Aorta (tissue), 5 donors: ENCODE measurements at places on chromosomes 11 and 22. TPM values are rescaled to one million over a fixed set of nuclear protein-coding genes. Genes with fewer than 3 reads are reported as not detected.
A peak's percentile ranks its signal among the peaks of the same experiment; 100 is the strongest.

GRCh38 chr22:27842669-27843431, 41.3 kb upstream of the MN1 start:
- no peak for DNase-seq
- H3K36me3 ChIP-seq, result no peaks in the 10 kb centered on the region
- H3K27ac ChIP-seq, result no peak overlapping the region
- no peaks in the 10 kb centered on the region for H3K4me1 ChIP-seq
- H3K4me3 ChIP-seq, result no peak overlapping the region

GRCh38 chr11:7587712-7588111, 73.9 kb downstream of the PPFIBP2 start:
- H3K36me3 ChIP-seq, result no peaks in the 10 kb centered on the region
- H3K27ac ChIP-seq, result peak overlapping the region; percentile 53
- H3K4me1 ChIP-seq, result peaks cover 3% of the 10 kb centered on the region

DNA sequence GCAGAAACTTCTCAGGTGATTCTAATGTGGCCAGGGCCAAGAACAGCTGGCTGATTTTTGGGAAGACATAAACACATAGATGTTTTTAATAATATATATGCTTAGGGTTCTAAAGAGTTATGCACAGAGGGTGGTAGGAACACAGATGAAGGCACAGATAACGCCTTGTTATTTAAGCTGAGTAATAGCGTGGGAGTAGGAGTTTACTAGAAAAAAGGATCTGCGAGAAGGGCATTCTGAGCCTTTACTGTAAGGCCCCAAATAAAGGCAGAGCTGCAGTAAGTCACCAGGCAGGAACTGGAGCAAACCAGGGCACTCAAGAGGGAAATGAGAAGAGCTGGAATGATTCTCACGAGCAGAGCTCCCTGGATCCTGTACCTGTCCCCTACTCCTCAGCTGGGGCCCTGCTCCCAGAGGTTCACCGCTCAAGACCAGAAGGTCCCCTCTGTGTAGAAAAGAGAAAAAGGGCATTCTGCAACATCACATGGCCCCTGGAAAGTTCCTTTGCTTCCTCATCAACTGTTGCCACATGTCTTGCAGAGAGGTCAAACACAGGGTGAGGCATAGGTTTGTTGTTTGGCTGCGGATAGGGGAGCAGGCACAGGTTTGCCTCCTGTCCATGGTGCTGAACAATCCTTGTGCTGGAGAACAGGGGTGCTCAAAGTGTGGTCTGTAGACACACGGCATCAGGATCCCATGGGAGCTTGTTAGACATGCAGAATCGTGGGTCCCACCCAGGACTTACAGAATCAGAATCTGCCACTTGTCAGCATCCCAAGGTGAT, 125.7 kb downstream of the TENM4 start:
- H3K27ac ChIP-seq, result no peak overlapping the region
- no peaks in the 10 kb centered on the region for H3K27me3 ChIP-seq
- H3K36me3 ChIP-seq, result no peaks in the 10 kb centered on the region
- no peaks in the 10 kb centered on the region for H3K4me1 ChIP-seq
- DNase-seq, result no peak

DNA sequence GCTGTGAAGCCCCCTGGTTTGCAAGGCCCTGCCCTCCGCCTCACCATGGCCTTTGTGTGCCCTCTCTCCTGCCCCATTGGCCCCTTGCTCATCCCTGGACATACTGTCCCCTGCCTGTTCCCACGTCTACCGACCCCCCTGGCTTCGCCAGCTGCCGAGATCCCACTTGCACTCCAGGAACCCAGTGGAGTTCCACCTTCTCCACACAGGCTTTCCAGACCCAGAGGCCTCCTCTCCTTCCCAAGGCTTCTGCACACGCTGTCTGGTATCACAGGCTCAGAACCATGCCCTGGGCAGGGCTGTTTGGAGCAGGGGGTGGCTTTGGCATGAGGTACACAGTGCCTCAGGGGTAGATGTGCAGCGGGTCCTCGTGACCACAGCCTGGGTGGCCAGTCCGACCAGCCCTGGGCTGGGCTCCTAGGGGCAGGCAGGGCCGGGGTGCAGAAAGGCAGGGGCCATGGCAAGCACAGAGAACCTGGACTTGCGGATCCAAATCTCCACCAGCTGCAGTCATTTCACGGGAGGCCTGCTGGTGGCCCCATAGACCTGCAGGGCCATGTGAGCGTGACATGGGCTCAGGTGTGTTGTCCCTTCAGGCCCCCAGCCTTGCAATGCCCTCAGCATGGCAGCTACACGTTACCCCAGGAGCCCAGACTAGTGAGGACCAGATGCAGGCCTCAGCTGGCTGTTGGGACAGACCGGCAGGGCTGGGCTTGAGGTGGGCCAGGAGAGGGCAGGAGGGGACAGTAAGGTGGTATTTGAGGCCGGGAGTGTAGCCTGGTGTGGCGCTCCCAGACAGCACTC, 9.5 kb downstream of the GRK2 start:
- no peaks in the 10 kb centered on the region for H3K4me1 ChIP-seq
- H3K27ac ChIP-seq, result no peak overlapping the region
- no peaks in the 10 kb centered on the region for H3K36me3 ChIP-seq

GRCh38 chr11:86670181-86670580, 2.2 kb downstream of the ME3 start:
- no peak overlapping the region for H3K4me3 ChIP-seq

- H3K27me3 ChIP-seq, result no peaks in the 10 kb centered on the region
- peak overlapping the region; percentile 67 for H3K27ac ChIP-seq
- H3K4me1 ChIP-seq, result no peaks in the 10 kb centered on the region
- no peak overlapping the region for H3K4me3 ChIP-seq
- H3K36me3 ChIP-seq, result no peaks in the 10 kb centered on the region
These were observed 49.6 kb upstream of the ALKBH3 start for GRCh38 chr11:43830928-43831440.

GRCh38 chr22:23376256-23376655, 195.9 kb downstream of the BCR start:
- H3K4me3 ChIP-seq, result no peak overlapping the region
- no peaks in the 10 kb centered on the region for H3K4me1 ChIP-seq
- no peaks in the 10 kb centered on the region for H3K36me3 ChIP-seq
- DNase-seq, result no peak

- H3K4me1 ChIP-seq, result no peaks in the 10 kb centered on the region
- no peaks in the 10 kb centered on the region for H3K36me3 ChIP-seq
- H3K4me3 ChIP-seq, result no peak overlapping the region
- no peaks in the 10 kb centered on the region for H3K27me3 ChIP-seq
- no peak overlapping the region for H3K27ac ChIP-seq
These were observed 66.9 kb downstream of the NFAM1 start for GRCh38 chr22:42365111-42365865.

DNA sequence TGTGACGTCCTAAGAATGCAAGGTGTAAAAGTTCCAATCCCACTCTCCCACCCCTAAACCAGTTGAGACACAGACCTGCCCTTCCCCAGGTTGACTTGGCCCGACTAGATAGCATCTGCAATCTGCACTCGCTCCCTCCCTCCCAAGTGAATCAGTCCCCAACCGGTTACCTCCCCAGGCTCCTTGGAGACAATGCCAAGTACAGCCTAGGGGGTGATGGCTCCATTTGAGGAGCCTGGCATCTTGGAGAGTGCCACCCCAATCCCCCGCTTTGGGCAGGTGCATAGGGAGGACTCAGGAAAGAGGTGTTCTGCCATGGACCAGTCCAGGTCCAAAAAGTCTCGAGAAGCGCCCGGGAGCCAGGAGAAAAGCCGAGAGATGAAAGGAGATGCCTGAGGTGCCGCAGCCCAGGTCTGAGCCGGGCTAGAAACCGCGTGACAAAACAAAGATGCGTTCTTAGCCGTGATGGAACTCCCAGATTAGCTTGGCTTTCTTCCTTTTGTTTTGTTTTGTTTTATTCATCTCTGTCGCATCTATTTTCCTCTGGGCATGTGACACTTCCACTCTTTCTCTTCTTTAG, 18.7 kb upstream of the SNX32 start:
- H3K27me3 ChIP-seq, result no peaks in the 10 kb centered on the region
- no peaks in the 10 kb centered on the region for H3K4me1 ChIP-seq
- DNase-seq, result no peak
- H3K4me3 ChIP-seq, result no peak overlapping the region
- H3K27ac ChIP-seq, result no peak overlapping the region
- no peaks in the 10 kb centered on the region for H3K36me3 ChIP-seq

DNA sequence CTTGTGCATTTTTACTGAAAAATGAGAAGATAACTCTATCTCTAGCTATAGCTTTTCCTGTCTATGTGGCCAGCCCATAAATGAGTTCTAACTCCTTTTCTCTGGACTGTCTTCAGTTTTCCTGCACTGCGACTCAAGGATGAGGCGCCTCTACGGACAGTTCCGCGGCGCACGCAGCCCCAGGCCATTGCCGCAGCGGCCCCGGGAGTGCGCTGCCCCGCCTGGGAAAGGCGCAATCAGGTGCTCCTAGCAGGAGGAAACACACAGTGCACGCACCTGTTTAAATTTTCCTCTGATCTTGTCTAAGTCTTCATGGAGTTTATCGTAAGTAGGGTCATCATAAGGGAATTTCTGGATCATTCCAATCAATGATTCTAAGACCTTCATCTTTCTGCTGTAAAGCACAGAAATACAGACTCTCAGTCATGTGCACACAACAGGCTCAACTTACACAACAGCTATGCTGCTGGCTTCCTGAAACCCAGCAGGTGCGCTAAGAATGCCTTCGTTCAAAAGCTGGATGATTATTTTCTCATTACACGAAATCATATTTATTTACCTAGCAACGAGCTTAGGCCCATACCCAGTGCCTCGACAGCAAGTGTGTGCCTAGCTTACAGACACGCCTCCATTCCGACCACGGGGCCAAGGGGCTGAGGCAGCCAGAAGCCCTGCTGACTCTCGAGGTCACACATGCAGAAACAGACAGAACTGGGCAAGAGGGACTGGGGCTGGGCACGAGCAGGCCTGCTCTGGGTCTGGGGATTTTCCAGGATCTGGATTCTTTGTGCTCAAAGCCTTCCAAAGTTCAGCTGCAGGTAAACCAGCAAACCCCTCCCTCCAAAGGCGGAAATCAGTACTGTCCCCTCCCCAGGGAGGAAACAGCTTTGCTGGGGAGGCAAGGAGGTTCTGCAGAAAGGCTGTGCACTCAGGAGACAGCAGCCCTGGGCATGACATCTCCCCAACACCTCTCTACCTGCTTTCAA, 7.2 kb downstream of the LTO1 start:
- no peak for DNase-seq
- no peak overlapping the region for H3K4me3 ChIP-seq
- H3K27ac ChIP-seq, result no peak overlapping the region
- peaks cover under 1% of the 10 kb centered on the region for H3K36me3 ChIP-seq

- no peaks in the 10 kb centered on the region for H3K4me1 ChIP-seq
- H3K4me3 ChIP-seq, result no peak overlapping the region
These were observed 24.5 kb upstream of the SESN3 start for GRCh38 chr11:95255251-95256145.

GRCh38 chr11:127925475-127925874, 661.9 kb downstream of the ETS1 start:
- H3K27ac ChIP-seq, result no peak overlapping the region
- no peaks in the 10 kb centered on the region for H3K36me3 ChIP-seq
- H3K27me3 ChIP-seq, result no peaks in the 10 kb centered on the region
- no peak for DNase-seq
- no peaks in the 10 kb centered on the region for H3K4me1 ChIP-seq

DNA sequence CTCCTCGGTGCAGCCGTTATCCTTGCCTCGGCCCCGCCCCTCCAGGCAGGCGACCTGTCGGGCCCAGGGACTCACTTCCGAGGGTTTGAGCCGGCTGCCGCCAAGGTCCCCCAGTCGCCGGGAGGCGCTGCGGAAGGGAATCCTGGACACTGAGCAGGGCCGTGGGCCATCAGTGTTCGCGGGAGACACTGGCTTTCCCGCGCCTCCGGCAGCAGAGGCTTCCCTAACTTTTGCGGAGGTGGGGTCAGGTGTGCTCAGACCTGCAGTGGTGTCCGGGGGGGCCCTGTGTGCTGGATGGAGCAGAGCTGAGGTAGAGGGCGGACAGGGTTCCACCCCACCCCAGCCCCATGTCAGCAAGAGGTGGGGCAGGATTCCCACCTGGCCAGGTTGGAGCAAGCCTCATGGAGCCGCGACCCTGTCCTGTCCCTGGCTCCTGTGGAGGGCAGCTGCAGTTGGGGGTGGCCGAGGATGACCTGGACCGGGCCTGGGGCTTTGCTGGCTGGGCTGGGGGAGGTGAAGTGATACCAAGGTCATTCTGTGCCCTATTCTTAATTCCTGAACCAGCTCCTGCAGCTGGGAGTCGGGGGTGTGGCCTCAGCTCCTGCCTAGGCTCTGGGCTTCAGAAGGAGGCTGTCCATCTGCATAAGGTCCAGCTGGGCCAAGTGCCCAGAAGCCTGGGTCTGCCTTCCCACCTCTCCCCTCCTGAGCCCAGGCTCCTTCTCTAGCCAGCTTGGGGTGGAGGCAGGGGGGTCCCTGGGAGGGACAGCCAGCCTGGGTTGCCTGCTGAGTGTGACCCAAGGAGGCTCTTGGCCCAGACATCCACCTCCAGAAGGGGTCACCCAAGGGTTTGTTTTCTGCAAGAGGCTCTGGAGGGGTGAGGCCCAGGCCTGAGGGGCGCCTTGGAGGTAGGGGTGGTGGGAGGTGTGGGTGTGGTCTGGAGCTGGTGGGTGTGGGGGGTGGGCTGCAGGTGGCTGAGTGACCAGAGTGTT, 8.4 kb downstream of the TSPAN4 start:
- H3K4me1 ChIP-seq, result no peaks in the 10 kb centered on the region
- H3K4me3 ChIP-seq, result no peak overlapping the region
- H3K36me3 ChIP-seq, result no peaks in the 10 kb centered on the region
- H3K27me3 ChIP-seq, result no peaks in the 10 kb centered on the region
- H3K27ac ChIP-seq, result no peak overlapping the region
- DNase-seq, result no peak

GRCh38 chr22:23102776-23103175, 32.5 kb downstream of the GNAZ start:
- no peaks in the 10 kb centered on the region for H3K27me3 ChIP-seq
- no peaks in the 10 kb centered on the region for H3K4me1 ChIP-seq
- H3K27ac ChIP-seq, result no peak overlapping the region
- H3K36me3 ChIP-seq, result no peaks in the 10 kb centered on the region

- no peaks in the 10 kb centered on the region for H3K36me3 ChIP-seq
- no peaks in the 10 kb centered on the region for H3K27me3 ChIP-seq
- no peak overlapping the region for H3K4me3 ChIP-seq
- no peak for DNase-seq
These were observed 112.0 kb upstream of the TTC12 start for GRCh38 chr11:113202431-113202830.

GRCh38 chr22:46649141-46650077, 29.2 kb downstream of the GRAMD4 start:
- no peaks in the 10 kb centered on the region for H3K27me3 ChIP-seq
- no peak overlapping the region for H3K4me3 ChIP-seq
- no peak overlapping the region for H3K27ac ChIP-seq
- no peaks in the 10 kb centered on the region for H3K36me3 ChIP-seq

DNA sequence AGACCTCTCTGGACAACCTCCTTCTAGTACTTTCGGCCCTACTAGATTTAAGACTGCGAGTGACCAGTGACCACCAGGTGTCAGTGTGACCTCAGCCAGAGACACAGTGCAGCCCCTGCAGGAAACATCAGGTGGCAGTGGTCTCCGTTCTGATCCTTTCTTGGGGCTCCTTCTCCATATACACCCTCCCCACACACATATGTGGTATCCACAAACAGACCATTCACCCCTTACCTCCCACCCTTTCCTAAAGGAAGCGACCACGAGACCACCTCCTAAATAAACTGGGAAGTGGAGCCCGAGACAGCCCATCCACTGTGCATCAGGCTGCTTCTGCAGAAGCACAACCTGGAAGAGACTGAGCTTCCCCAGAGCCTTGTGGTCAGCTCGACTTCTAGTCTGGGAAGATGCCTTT, 38.5 kb upstream of the CYP2D6 start:
- no peaks in the 10 kb centered on the region for H3K27me3 ChIP-seq
- no peak overlapping the region for H3K27ac ChIP-seq
- H3K36me3 ChIP-seq, result no peaks in the 10 kb centered on the region
- no peak overlapping the region for H3K4me3 ChIP-seq

The OR51E1 gene
- total RNA-seq, result 0.78 TPM

The DRG1 gene
- 34.4 TPM for total RNA-seq

The SMIM35 gene
- total RNA-seq, result not detected

The LRRC74B gene
- not detected for total RNA-seq

The OR5A1 gene
- total RNA-seq, result not detected

The HEPHL1 gene
- total RNA-seq, result 0.06 TPM

The MFNG gene
- 22.8 TPM for total RNA-seq
